Vagina (tissue), 2 donors: ENCODE measurements at places on chromosomes 16 and 17.
A peak's percentile ranks its signal among the peaks of the same experiment; 100 is the strongest.

- no peak for DNase-seq
Observed at GRCh38 chr17:61656721-61657217, 65.8 kb upstream of the NACA2 start.

DNA sequence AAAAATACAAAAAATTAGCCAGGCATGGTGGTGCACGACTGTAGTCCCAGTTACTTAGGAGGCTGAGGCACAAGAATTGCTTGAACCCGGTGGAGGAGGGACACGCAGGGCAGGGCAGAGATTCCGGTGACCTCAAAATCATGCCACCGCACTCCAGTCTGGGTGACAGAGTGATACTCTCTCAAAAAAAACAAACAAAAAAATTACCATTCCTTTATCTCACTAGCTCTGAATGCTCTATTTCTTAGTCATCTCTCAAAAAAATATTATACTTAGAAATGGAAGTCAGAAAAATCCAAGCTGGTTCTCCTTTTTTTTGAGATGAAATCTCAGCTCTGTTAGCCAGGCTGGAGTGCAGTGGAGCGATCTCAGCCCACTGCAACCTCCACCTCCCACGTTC is 40.8 kb downstream of the SPOP start:
- DNase-seq = no peak

- no peak for DNase-seq
Observed at GRCh38 chr17:77206158-77206956, 65.6 kb downstream of the SEC14L1 start.

DNA sequence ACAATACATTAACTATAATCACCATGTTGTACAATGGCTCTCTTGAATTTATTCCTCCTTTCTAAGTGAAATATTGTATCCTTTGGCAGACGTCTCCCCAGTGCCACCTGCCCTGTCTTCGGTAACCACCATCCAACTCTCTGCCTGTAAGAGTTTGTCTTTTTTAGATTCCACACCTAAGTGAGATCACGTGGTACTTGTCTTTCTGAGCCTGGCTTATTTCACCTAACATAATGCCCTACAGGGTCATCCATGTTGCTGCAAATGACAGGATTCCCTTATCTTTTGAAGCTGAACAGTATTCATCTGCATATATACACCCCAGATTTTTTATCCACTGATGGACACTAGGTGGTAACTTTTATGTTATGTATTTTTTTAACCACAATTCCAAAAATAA is 24.2 kb downstream of the ORC6 start:
- no peak for DNase-seq

DNA sequence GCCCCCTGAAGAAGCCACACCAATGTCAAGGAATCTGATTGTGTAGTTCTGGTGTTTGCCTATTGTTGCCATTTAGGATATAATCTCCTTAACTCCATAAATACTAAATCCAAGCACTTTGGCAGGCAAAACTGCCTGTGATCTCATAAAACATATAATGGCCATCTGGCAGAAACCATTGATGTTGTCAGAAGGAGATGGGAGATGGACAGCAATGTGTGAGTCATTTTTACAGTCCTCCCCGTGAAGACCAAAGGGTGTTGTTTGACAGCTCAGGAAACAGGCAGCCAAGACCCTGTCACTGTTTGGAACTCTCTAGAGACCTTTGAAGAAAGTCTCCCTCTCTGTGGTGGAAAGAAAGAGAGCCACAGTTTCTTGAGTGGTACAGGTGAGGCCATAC is 454.1 kb downstream of the HS3ST3B1 start:
- no peak for DNase-seq

GRCh38 chr16:76756951-76757350 is 434.0 kb upstream of the MON1B start:
- DNase-seq = no peak

DNA sequence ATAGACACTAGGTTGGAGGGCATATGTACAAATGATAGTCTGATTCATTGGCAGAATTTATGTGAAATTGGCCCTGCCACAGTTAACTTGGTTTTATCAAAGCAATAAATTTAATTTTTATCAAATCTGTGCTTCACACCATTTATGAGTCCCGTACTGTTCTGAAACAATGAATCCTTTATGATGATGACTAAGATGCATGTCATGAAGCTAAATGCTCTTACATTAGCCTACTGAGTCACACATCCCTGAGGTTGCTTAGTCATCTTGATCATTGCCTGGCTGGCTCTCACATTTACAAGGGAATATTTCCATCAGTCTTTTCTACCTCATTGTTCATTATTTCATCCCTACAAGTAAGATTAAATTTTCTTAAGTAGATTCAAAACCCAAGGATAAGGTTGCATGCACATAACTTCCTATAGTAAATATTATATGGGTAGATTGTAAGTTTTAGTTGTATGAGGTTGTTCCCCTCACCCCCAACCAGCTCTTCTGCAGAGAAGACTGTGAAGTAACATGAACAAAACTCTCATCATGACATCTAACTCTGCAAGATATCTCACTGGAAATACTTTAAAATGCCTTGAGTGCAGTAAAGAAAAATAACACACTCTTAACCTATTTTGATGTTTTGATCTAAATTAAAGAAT is 170.7 kb downstream of the CYB561 start:
- no peak for DNase-seq

- DNase-seq = no peak
Observed at GRCh38 chr17:31415004-31415454, 23.6 kb downstream of the RAB11FIP4 start.

GRCh38 chr17:82685291-82685690 is 13.2 kb downstream of the RAB40B start:
- DNase-seq = no peak

DNA sequence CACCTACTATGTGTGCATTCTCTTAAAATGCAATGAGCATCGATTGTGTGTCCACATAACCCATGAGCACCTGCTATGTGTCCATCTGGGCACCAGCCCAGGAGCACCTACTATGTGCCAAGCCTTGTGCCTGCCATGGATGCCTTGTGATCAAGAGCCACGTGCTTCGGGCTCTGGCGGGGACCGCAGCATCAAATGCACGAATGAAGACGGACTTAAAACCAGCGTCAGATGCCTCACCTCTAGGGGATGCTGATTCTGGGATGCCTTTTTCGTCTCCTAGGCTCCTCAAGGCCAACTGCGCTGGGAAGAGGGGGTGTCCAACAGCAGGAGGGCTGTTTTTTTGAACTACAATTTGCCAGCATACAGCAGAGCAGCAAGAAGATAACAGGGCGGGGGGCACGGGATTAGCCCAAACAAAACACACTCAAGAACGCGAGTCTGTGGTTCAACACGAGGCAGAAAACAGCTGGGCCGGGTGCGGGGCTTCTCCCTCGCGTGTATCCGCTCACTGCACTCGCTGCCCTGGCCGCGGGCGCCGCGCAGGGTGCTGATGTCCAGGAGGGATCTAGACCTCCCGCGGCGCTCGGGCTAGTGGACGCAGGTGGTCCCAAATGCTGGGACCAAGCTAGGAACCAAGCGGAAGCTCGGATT is 1.2 kb upstream of the GLIS2 start:
- DNase-seq = peak; percentile 88

GRCh38 chr17:18158022-18158600 is 25.5 kb upstream of the ALKBH5 start:
- DNase-seq = no peak

- DNase-seq = no peak
Observed at GRCh38 chr17:49946964-49947584, 21.9 kb upstream of the DLX4 start.

- DNase-seq = no peak
Observed at GRCh38 chr16:21708533-21709115, 44.9 kb downstream of the OTOA start.

DNA sequence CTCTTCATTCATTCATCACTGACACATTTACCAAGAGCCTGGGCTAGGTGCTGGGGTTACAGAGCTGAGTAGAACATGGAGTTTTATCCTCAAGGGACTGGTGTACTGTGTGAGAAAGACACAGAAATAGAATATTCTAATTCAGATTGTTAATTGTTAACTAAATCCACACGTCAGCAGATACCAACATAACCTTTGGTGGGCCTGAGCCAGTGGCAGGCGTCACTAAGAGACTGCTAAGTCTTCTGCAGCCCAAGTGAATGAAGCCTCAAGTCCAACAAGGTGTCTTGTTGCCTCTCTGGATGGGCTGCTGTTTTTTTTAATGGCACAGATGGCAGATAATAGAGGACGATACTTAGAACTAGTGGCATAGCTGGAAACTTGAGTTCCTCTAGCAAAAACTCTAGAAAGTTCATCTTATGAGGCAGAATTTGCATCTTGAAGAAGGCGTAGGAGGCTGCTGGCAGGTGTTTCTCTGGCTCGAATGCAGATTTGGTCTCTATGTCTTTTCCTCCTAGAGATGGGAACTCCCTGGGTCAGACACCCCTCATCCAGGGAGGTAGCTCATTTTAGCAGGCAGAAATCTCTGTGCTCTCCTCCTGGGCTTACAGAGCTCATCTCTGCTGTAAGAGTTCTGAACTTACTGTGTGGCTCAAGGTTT is 179.5 kb downstream of the NTN1 start:
- DNase-seq = no peak

GRCh38 chr16:17839272-17839671 is 368.5 kb upstream of the XYLT1 start:
- peak; percentile 40 for DNase-seq

DNA sequence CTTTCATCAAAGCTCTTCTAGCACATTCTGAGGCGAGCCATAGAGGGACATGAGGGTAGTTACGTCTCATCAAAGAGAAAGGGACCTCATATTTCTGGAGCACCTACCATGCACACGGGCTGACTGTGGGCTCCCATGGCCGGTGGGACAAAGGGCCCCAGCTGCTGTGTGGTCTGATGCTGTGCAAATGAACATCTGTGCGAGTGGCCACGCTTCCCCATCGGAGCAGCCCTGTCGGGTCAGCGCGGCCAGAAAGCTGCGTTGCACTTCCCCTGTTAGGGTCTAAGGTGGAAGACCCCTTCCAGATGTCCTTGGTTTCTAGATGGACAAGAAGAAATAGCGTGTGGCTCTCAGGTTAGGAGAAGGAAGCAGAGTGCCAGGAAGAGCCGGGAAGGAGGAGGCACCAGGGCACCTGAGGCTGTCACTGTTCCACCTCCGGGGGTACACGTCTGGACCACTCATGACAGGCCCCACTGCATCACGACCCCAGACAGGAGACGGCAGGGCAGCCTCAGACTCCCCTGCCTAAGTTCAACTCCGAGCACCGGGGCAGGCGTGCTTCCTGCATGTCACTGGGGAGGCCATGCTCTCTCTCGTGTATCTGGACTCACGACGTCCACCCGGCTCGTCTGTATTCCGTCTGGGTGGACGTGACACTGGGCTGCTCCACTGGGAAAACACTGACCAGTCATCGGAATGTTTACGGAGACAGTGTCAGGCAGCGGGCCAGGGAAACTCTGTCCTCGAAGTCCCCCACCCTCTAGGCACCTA is 8.5 kb upstream of the BAIAP2 start:
- no peak for DNase-seq

GRCh38 chr17:29010586-29010985 is 4.8 kb upstream of the SEZ6 start:
- no peak for DNase-seq

- no peak for DNase-seq
Observed at GRCh38 chr17:27218719-27219488, 75.0 kb upstream of the WSB1 start.
